ENCODE measurements at places on chromosomes 1 and 21. TPM values are rescaled to one million over a fixed set of nuclear protein-coding genes. Genes with fewer than 3 reads are reported as not detected.

The ZMYM1 gene
- total RNA-seq = 23.1 TPM

The BTBD8 gene
- total RNA-seq = 6.7 TPM

The TTLL10 gene
- not detected for total RNA-seq

The USP25 gene
- total RNA-seq = 50.1 TPM

The USH2A gene
- total RNA-seq = not detected

The CACHD1 gene
- 4.5 TPM for total RNA-seq

The EDN2 gene
- total RNA-seq = 0.33 TPM
